ENCODE measurements at places on chromosomes 6 and 20.

DNA sequence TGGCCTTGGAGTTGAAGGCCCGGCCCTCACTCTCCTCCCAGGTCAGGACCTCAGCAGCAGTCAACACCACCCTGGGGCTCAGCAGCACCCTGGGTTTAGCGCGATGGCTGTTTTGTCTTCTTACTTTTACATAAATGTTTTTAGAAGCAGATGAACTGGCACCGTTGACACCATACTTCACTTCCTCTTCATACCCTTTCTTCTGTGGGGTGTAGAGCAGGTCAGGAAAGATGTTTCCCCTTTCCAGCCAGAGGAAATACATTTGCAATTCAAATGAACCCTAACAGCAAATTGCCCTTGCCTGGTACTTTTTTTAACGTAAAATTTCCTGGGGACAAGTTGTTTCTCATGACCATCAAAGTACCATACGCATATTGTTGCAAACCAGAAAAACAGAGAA is 54.7 kb upstream of the SNX9 start:
- no peak for DNase-seq

DNA sequence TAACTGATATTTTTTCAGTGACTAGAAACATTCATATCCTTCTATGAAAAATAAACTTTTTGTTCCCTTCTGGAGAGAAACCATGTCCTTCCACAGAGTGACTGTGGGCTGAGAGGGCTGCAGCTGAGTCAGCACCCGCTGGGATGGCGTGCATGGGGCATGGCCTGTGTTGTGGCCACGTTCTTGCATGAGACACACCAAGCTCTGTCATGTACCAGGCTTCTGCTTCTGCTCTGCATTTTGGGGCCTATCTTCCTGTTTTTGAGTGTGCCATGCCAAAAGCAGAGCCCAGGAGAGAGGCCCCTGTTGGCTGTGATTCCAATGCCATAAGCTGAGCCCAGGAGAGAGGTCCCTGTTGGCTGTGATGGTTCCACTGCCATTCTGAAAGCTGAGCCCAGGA is 10.8 kb downstream of the APMAP start:
- DNase-seq = no peak

GRCh38 chr20:62167474-62167873 is 15.4 kb upstream of the MTG2 start:
- DNase-seq = no peak

DNA sequence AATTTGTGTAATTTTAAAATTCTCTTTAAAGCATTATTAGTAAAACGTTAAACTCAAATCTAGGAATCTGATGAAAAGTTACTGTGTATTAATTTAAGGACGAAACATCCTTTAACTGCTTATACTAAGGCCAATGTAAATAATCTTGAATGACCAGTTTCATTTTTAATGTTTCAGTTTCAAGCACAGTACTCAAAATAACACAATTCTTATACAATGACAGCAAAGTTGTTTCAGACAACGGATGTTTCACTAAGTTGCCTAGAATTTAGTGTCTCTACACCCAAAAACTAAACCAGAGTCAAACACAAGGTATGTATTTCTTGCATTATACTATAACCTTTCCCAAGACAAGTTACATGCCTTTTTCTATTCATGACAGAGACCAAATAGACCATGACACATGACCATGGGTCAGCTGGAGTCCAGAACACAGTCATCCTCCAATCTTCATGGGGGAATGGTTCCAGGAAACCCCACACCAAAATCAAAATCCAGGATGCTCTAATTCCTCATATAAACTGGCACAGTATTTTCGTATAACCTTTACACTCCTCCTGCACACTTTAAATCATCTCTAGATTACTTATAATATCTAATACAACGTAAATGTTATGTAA is 7.7 kb downstream of the PHIP start:
- DNase-seq = no peak

- no peak for DNase-seq
These were observed 967.3 kb upstream of the ADGRB3 start for GRCh38 chr6:67667637-67668422.

- DNase-seq = no peak
These were observed 14.5 kb downstream of the TMX4 start for GRCh38 chr20:8005033-8005432.

GRCh38 chr6:11992086-11992485 is 20.0 kb upstream of the HIVEP1 start:
- DNase-seq = no peak

DNA sequence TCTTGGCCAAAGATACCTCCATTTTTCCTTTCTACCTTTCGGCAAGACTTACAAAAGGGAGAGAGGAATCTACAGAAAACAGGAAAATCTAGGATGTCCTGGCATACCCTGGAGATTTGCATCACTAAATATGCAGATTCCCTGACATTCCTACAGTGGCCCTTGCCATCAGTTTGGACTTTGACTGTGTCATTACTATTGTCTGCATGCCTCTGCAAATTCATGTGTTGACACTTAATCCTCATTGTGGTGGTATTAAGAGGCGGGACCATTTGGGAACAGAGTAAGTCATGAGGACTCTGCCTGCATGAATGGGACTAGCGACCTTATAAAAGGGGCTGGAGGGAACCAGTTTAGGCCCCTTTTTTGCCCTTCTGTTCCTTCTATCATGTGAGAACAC is 50.5 kb upstream of the DTNBP1 start:
- DNase-seq = no peak

- no peak for DNase-seq
These were observed 37.0 kb upstream of the MCUR1 start for GRCh38 chr6:13851330-13851729.

DNA sequence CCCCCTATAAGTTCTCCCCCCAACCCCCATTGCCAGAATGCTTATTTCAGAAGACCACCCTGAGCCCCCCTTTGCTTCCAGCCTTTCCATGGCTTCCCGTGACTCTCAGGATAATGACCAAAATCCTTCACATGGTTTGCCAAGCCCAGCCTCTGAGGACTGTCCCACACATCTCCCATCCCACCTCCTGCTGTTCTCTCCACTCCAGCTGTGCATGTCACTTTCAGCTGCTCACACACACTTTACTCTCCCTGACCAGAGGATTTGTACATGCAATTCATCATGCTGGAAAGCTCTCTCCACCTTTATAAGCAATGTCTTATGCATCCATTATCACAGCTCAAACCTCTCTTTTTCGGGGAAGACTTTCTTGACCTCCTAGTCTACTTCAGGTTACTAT is 164.2 kb downstream of the PRL start:
- DNase-seq = no peak

DNA sequence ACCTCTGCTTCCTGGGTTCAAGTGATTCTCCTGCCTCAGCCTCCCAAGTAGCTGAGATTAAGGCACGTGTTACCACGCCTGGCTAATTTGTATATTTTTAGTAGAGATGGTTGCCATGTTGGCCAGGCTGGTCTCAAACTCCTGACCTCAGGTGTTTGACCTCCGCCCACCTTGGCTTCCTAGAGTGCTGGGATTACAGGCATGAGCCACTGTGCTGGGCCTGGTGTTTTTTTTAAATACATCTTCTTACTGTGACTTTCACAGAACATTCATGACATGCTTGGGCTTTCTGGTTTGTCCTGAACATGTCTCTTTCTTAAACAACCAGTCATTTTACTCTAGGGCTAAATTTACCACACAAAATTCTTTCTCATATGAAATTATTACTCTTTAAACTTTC is 34.7 kb upstream of the FAM8A1 start:
- no peak for DNase-seq

DNA sequence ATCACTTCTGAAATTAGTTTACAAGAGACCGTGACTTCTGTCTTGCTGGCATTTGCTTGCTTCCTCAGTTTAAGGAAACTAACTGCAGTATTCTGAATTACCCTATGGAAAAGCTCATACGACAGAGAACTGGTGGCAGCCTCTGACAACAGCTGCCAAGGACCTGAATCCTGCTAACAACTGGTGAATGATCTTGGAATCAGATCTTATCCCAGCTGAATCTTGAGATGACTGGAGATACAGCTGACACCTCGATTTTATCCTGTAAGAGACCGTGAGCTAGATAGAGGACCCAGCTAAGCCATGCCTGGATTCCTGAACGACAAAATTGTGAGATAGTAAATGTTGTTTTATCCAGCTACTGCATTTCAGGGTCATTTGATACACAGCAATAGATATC is 202.3 kb downstream of the OGFRL1 start:
- no peak for DNase-seq

GRCh38 chr20:19976595-19977372 is 40.4 kb upstream of the NAA20 start:
- peak; percentile 10 for DNase-seq

GRCh38 chr20:44691424-44692423 is 23.4 kb upstream of the CCN5 start:
- DNase-seq = no peak

DNA sequence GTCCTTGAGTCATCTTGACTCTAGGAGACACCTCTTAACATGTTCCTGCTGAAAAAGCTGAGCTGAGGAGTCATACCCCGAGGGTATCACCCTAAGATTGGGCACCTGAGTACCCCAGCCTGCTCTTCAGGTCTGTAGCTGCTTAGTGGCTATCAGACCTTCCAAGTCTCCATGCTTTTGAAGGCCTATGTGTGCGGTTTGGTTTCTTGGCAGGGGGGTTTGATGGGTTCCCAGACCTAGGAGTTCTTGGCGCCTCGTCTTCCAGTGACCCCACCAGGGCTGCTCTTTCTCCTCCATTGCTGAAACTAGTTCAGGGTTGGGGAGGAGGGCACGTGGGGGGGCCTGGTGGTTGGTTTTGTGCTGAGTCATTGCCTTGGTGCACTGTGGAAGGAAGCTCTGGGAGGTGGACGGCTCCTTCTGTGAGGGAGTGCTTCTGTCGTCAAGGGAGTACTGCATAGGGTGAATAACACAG is 20.1 kb downstream of the IGF2R start:
- DNase-seq = no peak

- no peak for DNase-seq
These were observed 157.3 kb upstream of the ATXN1 start for GRCh38 chr6:16918586-16918985.

DNA sequence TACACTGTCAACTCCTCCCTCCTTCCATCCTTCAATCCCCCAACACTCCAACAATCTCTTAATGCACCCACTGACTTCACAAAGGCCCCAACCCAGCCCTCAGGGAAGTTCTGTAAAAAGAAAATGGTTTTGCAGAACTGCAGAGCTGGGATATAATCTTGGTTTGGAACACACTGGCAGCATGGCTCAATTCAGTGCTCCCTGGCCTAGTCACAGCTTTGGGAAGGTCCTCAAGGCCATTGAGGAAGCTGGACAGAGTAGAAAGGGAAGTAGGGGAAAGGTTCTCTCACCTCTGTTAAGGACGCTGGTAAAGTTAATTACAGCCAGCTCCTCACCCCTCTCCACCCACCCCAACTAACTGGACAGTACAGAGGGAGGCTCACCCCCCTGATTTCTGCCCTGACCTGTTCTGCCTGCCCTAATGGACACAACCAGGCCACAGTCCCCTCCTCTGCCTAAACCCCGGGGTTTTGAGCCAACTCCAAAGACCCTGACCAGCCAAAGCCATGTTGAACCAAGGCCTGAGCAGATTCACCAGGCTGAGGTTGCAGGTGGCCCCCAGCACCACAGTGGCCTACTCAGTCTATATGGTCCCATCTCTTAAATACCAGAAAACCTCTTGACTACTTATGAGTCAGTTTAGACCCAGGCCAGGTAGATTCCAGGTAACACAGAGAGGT is 49.2 kb downstream of the MAFB start:
- no peak for DNase-seq

GRCh38 chr20:63735859-63736718 is at the start of gene LIME1:
Gene LIME1, plus strand, starts transcription at chr20:63736664. Its CDS starts 886 bp downstream, at chr20:63737550.
- peak; percentile 88 for DNase-seq

DNA sequence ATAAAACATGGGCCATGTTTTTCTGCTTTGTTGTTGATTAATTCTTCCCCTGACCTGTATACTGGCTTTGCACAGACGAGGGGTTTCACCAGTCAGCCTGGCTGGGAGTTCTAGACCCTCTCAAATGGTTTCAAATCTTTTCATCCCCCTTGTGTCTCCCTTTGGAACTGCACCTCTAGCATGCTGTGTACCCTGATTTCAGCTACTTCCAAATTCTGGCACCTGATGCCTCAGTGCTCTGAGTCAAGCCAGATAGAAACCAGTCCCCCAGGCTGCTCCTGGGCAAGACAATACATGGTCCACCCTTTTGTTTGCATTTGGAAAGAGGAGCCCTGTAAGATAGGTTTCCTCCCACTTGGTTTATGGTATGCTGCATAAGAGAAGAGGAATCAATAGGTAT is 290.2 kb downstream of the BTBD3 start:
- DNase-seq = no peak

- no peak for DNase-seq
These were observed 509.7 kb upstream of the MARCKS start for GRCh38 chr6:113347436-113347835.

DNA sequence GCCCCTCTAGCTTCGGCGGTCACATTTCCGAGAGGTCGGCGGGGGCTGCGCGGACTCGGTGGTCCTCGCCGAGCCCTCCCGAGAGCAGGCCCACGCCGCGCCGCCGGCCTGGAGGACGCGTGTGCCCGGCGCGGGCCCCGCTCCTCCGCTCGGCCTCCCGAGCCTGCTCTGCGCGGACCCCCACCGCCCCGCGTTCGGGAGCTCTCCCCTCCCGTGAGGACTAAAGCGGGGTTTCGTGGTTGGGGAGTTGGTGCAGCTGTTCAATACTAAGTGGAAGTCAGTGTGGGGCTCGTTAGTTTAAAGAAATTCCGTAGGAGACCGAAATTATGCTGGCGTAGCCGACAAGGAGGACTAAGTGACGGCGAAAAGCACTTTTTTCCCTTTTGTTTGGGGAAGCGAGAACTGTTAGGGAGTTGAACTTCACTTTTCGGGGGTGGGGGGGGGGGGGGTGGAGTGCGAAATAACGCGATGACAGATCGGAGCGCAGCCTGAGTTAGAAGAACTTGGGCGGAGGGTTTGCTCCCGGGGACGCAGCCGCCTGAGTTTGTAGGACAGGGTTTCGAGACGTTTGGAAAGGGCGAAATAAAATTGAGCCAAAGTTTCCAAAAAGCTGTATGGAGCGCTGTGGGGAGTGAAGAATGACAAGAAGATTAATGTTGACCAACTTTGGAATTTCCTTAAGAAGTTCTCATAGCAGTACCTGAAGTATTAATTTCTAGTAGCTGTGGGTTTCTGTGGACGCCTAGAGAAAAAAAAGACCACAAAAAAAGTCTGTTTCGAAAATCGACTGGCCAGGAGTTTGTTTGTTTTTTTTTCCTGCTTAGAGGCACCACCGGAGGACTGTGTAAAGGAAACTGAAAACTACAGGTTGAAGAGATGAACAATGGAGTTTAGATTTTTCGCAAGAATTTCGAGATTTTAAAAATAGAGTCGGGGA is 1.4 kb downstream of the QKI start:
- DNase-seq = peak; percentile 35

GRCh38 chr6:156976216-156977127 is 199.3 kb downstream of the ARID1B start:
- no peak for DNase-seq

Data from central memory CD4-positive, alpha-beta T cell (primary cell).